ENCODE measurements at places on chromosomes 3 and 15.

DNA sequence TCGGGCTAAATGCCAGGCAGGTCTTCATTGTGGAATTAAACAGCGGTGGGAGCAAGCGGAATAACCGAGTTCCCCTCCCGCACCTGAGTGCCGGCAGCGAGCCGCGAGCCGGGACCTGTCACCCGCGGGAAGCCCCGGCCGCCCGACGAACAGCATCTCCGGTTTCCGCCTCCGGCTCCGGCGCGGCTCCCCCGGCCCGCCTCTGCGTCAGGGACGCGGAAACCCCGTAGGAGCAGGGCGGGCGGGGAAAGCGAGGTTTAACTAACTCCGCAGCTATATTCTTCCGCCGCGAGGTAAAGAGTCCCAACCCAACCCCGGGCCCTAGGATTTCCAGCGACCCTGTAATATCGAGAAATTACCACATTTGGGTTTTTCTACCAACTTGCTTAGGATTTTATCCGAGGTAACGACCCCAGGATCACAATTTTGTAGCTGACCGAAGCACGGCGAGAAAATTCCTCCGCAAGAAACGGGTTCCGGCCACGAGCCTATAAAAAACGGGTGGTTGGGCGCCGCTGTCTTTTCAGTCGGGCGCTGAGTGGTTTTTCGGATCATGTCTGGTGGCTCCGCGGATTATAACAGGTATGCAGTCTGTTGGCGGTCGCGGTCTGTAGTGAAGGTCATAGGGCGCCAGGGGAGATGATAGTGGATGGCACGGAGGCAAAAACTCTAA, at the start of gene EIF4A2:
EIF4A2 (plus strand) TSS at position 520 of the 673 bp plus-strand sequence; CDS start at position 554, 34 bp downstream.
- DNase-seq, result peak; percentile 88

- no peak for DNase-seq
Observed at GRCh38 chr3:54871867-54872266, 56.0 kb downstream of the LRTM1 start.

GRCh38 chr15:31051496-31052080, 49.9 kb downstream of the TRPM1 start:
- no peak for DNase-seq

DNA sequence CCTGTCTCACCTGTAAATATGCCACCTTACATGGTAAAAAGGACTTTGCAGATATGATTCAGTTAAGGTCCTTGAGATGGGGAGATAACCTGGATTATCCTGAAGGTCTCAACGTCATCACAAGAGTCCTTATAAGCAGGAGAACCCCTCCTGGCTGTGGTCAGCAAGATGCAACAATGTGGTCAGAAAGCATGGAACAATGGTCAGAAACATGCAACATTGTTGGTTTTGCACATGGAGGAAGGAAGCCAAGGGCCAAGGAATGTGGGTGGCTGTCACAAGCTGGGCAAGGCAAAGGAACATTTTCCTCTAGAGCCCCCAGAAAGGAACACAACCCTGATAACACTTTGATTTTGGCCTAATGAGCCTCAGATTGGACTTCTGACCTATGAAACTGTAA, 9.4 kb upstream of the SUMF1 start:
- no peak for DNase-seq

GRCh38 chr3:168455814-168456213, 360.1 kb upstream of the GOLIM4 start:
- DNase-seq, result no peak

DNA sequence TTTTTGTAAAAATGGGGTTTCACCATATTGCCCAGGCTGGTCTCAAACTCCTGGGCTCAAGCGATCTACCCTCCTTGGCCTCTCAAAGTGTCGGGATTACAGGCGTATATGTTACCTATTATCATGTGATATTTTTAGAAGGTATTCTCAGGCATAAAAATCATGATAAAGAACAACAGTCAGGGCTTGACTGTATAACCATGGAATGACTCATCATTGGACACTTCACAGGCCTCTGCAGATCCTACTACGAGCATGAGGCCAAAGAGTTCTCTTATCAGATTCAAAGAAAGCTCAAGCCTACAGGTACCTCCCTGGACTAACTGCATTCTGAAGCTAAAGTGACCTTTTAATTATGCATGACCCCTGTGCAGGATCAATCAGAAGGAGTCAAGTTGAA, 91.7 kb upstream of the PRICKLE2 start:
- no peak for DNase-seq
